ENCODE measurements at places on chromosomes 11 and 22.
A peak's percentile ranks its signal among the peaks of the same experiment; 100 is the strongest.

DNA sequence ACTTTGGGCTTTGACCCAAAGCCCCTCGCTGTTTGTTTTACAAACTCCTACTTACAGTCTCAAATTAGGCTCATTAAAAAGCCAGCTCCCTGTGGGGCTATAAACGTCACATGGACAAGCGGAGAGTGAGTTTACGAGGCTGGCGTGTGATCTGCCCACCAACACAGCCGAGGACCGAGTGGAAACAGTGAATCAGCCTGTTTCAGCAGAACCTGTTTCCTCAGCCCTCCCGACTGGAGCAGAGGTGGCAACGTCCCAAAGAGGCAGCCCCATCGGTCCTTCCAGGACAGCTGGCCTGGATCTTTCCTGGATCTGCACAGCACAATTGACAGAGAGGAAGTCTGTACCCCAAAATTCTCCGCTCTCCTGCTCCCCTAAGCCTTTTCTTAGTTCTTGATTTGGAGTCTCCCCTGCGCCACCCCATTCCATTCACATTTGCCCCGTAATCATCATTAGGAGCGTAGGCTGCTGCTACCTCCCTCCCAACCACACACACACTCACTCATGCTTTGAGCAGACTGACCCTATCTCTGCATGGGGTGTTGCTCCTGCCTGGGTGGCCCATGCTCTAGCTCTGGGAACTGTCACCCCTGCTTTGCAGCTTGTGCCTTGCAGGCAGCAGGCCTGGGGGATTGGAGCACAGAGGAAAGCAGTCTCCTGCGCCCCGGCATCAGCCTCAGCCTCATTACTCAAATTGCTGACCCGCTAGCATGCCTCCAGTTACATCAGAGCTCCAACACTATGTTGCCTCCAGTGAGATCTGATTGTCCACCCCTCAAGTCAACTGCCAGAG, 117.8 kb downstream of the NAT10 start:
- DNase-seq: peak; percentile 51

- peak; percentile 98 for DNase-seq
Observed at GRCh38 chr11:65498977-65499712, at the start of gene MALAT1. TSS of gene MALAT1 (plus strand) at chr11:65499045.

- DNase-seq: no peak
Observed at GRCh38 chr11:59616396-59616982, 915 bp upstream of the OSBP start.

DNA sequence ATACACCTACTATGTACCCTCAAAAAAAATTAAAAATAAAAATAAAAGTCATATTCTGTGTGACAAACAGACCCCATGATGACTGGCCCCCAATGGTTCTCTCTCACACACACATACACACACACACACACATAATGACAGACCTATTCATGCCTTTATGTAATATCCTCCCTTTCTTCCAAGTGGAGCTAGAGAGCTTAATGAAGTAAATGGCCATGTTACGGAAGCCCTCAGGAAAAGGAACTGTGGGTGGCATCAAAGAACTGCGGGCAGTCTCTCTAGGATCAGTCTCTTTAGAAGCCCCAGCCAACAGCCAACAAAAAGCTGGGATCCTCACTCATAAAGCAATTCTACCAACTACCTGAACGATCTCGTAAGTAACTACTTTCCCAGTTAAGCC, 125.5 kb downstream of the SIK3 start:
- no peak for DNase-seq

DNA sequence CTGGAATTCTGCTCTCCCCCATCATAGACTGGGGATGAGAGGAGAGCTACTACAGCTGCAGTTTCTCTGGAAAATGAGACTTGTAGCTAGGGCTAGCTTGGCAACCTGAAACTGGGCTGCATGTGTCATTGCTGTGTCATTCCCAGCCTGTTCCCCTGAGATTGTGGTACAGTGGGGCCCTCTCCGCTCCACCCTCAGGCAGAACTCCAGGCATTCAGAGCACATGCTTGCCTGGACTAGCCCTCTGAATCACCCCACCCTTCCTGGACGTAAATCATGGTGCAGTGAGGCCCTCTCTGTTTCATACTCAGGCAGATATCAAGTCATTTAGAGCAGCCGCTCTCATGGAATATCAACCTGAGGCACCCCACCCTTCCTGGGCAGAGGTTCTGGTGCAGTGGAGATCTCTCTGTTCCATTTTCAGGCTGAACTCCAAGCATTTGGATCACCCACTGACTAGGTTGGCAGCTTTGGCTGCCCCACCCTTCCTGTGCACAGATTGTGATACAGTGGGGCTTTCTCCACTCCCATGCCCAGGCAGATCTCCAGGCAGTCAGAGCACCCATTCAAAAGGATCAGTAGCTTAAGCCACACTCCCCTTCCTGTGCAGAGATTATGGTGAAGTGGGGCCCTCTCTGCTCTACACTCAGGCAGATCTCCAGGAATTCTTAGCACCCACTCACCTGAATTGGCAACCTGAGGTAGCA, 274.4 kb downstream of the C11orf87 start:
- peak; percentile 70 for DNase-seq

DNA sequence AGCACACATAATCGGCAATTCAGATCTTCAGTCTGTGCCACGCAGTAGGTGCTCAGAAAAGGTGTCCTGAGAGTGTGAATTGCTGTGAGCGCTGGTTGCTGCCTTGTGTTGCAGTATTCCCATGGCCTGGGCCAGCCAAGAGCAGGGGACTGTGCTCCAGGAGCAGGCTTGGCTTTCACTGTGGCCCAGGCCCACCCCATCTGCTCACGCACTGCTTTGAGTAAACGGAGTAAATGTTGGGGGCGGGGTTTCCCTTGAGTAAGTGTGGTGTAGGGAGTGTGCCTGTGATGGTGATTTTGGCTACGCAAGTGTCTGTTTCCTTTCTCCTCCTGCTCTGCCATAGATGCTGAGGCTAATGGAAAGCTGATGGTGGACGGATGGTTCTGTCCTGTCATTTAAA, 2.3 kb downstream of the CTTN start:
- no peak for DNase-seq

- DNase-seq: peak; percentile 0
Observed at GRCh38 chr11:80586464-80586863, 1145.6 kb upstream of the TENM4 start.

DNA sequence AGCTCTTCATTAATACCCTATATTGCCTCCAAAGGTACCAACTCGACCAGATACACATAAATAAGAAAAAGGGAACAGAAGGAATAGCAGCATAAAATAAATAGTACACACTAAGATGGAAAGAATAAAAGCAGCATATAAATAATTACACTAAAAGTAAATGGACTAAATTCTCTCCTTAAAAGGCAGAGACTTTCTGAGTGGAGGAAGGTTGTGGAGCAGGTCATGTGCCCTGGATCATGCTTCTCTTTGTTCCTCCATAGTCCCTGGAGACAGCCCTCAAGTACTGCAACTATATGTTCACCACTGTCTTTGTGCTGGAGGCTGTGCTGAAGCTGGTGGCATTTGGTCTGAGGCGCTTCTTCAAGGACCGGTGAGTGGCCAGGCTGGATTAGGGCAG, 101.4 kb downstream of the CACNA1I start:
- DNase-seq: no peak

DNA sequence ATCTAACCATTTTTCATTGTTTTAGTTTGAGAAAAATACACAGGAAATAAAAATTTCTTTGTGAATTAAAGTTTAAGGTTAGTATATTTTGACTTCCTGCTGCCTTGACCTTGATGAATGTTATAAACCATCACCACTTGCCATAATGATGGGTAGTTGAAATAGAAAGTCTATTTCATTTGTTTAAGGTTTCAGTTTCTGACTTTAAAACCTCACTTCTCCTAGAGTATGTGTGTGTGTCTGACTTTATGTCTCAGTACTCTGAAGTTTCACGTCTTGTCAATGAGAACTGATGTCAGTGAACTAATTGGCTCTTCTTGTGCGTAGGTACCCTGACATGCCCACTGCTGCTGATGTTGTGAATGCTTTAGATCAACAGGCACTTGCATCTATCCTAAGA, 188.2 kb downstream of the METTL15 start:
- DNase-seq: no peak

All from fibroblast of skin of right biceps (primary cell).